ENCODE measurements at places on chromosomes 2 and 18.

GRCh38 chr2:217049956-217050355, 190.1 kb upstream of the TNP1 start:
- no peak for DNase-seq

DNA sequence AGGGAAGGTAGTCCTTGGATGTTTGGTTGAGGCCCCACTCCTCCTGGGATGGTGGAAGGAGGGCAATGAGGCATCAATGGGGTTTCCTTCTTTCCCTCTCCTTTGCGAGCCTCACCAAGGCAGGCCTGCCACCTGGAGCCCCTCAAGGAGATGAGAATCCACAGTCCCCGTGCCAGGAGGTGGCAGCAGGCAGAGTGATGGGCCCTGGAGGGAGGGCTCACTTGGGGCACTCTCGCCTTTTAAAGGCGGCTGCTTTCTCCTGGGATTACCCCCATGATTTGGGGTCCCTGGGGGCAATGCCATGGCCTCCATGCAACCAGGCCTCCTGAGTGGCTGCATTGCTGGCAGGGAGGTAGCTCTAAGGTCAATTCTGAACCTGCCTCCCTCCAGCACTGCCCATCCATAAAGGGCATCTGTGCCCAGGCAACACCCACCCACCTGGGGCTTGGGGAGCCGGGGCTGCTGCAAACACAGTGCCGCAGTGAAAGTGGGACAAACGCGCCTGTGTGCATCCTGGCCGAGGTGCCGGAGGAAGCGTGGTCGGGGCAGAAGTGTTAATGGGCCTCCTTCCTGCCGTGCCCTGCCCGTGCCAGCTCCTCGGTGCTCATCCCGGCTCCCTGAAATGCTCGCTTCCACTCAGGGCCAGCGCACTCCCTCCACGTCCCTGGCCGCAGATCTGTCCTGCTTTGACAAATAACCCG, 55.9 kb downstream of the ZFP36L2 start:
- no peak for DNase-seq

DNA sequence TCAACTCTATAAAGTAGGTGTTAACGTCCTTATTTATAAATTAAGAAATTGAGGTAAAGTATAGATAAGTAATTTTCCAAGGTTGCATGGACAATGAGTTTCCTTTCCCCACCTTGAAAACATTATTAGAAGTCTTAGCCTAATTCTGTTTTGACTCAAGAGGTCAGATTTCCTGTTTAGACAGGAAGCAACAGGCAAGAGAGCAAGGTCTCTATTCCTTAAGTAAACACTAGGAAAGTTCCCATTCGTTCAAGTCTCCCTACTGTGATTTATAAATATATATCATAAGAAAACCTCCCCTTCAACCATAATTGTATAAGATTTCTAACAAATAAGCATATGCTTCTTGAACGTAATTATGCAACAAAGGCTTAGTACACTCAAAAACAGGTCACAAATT, 40.3 kb downstream of the CLASP1 start:
- no peak for DNase-seq

- DNase-seq = peak; percentile 55
Measured at GRCh38 chr2:240405684-240406313, 29.7 kb upstream of the GPC1 start.

DNA sequence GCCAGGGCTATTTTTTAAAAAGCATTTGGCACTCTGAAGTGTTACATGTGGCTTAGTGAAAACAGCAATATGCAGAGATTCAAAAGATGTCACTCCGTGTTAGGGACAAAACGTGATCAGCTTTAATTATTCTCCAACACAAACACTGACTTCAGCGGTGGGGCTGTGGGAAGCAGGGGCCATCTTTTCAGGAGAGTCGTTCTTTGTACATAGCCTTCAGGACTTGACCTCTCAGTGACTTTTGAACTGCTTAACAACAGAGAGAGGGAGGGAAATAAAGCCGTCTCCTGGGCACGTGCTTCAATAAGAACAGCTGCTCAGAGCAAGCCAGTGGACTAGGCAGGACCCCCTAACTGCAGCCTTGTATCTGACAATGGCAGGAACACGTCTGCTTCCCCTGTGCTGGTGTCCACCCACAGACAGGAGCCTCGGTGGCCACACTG, 95.0 kb upstream of the HDAC4 start:
- DNase-seq = no peak

- DNase-seq = no peak
Measured at GRCh38 chr2:197838036-197838435, 33.6 kb downstream of the PLCL1 start.
